ENCODE measurements at places on chromosomes 7 and 10.

DNA sequence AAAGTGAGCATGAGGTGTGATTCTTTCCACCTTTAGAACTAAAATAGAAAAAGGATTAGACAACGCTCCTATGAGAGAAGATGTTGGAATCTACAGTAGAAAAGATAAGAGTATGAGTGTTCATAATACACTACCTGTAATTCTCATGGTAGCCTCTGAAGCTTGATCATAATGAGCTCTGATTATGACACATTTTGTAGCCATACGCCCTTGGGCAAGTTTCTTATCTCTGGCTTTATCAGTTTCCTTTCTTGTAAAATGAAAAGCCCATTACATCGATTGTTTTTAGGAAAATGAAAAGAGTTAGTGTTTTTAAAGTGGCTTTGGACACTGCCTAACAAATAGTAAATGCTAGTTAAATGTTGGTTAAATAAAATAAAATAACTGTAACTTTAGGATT, 22.4 kb upstream of the PRSS58 start:
- no peak for DNase-seq

- no peak for DNase-seq
Measured at GRCh38 chr10:132117636-132118190, 52.0 kb downstream of the JAKMIP3 start.

DNA sequence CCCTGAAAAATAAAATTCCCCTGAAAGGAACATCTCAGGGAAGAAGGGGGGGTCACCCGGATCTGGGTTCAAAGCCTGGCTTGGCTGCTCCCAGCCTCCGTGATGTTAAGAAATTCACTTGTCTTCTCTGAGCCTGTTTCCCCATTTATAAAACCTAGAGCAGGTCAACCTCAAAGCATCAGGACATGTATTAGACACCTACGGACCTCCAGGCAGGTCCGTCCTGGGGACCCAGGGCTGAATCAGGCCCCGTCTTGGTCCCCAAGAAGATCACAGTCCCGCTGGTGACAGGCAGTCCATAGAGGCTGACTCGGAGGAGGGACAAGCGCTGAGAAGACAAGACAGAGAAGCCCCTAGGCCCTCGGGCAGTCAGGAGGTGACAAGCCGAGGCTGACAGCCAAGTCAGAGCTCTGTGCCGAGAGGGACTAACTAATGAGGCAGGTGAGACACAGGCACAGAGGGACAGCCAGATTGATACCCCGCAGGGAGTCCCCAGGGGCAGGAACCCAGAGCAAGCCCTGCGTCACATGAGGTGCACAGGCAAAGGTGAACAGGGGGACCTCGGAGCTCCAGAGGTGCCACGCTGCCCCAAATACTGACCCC, 2.9 kb downstream of the MYL10 start:
- no peak for DNase-seq

- no peak for DNase-seq
Measured at GRCh38 chr10:59611048-59611447, 98.6 kb downstream of the SLC16A9 start.

- DNase-seq = no peak
Measured at GRCh38 chr10:46068117-46068516, 22.0 kb upstream of the MSMB start.

- DNase-seq = no peak
Measured at GRCh38 chr7:148978091-148978490, 50.2 kb downstream of the PDIA4 start.

- no peak for DNase-seq
Measured at GRCh38 chr10:48533951-48534720, 70.7 kb downstream of the ARHGAP22 start.

DNA sequence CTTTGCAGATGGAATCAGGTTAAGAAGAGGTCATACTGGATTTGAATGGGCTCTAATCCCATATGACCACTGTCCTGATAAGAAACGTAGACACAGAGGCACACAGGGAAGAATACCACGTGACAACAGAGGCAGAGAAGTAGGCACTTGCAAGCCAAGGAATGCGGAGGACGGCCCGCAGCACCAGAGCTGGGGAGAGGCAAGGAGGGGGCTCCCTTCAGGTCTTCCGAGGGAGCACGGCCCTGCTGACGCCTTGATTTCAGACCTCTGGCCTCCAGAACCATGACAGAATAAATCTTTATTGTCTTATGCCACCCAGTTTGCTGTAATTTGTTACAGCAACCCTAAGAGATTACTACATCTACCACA, 44.7 kb upstream of the TMEM213 start:
- no peak for DNase-seq

GRCh38 chr10:80945264-80945880, 407.7 kb downstream of the SH2D4B start:
- no peak for DNase-seq

- DNase-seq = no peak
Measured at GRCh38 chr7:92460109-92460508, 12.8 kb downstream of the GATAD1 start.

DNA sequence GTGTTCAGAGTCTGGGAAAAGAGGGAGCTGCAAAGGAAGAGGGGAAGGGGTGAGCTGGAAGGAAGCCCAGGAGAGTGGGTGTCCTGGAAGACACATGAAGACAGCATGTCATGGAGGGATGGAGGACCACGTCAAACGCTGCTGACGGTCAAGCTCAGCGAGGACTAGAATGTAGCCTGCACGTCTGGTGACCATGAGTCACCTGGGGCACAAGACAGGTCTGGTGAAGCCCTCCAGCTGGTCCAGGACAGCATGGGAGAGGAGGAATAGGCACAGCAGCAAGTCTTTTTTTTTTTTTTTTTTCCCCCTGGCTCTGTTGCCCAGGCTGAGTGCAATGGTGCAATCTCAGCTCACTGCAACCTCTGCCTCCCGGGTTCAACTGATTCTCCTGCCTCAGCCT, 19.6 kb upstream of the AMZ1 start:
- no peak for DNase-seq

DNA sequence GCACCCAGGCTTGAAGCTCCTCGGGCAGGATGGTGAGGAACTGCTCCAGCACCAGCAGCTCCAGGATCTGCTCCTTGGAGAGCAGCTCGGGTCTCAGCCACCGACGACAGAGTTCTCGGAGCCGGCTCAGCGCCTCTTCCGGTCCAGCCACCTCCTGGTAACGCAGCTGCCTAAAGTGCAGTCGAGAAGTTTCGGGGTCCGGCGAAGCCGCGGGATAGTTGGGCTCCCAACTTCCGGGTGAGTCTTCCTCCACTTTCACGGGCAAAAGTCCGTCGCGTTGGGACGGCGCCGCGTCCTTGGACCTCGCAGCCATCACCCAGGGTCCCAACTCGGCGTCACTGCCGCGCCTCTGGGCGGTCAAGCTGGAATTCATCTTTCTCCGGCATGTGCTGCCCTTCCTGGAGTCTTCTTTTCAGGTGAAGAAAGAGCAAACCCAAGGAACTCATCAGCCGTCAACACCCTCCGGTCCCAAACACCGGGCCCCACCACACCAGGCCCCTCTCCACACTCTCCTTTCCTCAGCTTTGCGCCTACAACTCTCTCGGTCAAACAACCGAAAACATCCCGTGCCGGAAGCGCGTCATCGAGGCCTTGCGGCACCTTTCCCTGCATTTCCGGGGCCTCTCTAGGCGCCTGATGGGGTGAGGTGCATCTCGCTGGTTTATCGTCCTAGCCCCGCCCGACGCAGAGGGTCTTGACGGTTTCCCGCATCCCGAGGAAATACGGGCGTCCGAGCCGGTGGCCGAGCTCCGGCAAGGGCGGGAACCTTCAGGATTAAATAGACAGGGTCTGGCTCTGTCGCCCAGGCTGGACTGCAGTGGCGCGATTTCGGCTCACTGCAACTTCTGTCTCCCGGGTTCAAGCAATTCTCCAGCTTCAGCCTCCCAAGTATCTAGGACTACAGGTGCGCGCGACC, at the start of gene ZNF394:
Gene ZNF394, minus strand, starts transcription at position 561 of the 916 bp plus-strand sequence. Its CDS starts 188 bp downstream, at position 373.
- DNase-seq = peak; percentile 95

DNA sequence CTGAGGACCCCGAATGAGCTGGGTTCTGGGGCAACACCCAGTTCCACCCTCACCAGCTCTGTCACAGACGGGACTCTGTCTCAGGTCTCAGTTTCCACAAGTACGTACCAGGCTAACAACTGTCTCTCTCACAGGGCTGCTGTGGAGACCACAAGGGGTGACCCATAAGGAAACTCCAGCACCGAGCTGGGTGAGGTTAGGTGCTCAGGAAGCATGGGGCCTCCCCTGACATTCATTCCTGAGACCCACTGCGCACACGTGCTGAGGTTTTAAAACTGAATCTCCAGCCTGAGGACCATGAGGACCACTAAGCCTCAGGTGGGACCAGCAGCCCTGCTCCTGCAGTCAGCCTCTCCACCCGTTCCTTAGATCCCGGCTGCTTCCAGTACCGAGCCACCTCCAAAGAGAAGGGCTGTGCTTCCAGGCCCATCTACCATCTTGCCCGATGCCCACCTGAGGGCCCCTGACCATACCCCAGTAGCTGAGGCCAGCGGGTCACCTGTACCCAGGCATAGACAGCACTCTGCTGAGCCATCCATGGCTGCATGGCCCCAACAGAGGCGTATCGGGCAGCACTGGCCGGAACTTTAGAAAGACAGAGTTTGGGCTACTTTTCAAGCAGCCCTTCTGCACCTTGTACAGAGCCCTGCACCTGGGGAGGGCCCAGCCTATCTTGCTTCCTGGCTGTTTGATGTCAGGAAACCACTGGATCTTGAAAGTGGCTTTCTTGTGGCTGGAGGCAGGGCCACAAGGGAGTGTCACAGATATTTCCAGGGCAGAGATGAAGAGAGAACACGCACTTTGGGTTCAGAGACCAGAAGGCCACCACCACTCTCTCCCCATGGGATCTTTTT, 18.7 kb downstream of the HSPA12A start:
- DNase-seq = peak; percentile 82

DNA sequence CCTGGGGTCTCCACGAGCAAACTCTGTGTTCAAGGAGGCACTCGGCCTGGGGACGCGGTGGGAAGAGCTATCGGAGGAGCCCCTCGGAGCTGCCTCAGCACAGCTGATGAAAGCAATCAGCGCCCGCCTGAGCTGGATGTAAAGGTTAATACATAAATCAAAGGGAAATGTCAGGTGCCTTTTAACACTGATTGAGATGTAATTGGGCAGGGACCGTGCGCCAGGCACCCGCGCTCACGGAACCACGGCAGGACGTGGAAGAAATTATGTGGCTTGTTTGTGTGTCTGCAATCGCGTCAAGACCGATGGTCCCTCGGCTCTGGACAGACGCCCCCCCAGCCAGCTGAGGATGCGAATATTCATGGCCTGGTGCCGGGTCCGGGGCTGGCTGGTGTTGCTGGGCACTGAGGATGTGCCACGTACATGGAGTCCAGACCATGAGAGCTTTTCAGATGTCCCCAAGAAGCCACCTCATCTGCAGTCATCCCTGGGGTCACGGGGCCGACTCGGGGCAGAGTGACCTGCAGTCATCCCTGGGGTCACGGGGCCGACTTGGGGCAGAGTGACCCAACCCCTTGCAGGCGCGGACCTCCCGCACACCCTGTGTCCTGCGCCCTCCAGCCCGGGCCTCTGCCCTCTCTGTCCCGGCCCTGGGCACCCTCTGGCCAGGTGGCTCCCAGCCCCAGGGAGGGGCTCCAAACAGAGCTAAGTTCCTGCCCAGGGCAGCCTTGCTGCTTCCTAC, 15.6 kb downstream of the FOXL3 start:
- no peak for DNase-seq

DNA sequence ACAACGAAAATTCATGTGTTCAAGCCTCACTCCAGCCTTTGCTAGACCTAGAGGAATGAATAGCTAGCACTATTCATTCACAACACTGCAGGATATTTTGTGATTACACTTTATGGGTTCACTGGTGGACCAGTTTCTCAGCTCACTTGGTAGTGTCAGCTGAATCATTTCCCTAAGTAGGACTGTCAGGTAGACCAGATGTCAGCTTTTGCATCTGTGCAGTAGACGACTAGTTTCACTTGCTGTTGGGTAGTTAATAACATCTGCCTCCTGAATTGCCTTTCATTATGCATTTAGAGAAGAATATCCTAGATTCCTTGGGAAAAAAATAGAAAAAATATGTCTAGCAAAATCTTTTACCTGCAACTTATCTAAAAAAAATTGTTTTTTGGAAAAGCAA, 296.4 kb downstream of the ADARB2 start:
- DNase-seq = no peak

GRCh38 chr10:94443549-94443948, 41.2 kb downstream of the TBC1D12 start:
- DNase-seq = no peak

DNA sequence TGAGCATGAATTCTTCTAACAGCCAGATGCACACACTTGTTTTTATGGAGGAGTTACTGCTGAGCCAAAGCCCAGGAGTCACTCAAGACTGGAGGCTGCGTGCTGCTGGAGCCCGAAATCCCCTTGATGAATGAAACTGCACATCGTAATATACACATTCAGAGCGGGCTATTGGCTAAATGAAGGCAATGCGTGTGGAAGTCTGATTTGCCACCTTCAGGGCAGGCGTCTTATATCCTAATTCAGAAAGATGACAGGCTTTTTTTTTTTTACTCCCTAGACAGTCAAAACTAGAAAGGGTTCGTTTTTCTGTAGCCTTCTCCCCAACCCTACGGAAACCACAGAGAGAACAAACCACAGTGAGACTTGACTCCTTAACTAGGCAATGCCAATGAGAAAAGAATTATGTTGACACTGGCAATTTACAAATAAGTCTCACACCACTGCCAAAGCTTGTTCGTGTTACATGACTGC, 227.2 kb upstream of the KLF14 start:
- DNase-seq = peak; percentile 90

DNA sequence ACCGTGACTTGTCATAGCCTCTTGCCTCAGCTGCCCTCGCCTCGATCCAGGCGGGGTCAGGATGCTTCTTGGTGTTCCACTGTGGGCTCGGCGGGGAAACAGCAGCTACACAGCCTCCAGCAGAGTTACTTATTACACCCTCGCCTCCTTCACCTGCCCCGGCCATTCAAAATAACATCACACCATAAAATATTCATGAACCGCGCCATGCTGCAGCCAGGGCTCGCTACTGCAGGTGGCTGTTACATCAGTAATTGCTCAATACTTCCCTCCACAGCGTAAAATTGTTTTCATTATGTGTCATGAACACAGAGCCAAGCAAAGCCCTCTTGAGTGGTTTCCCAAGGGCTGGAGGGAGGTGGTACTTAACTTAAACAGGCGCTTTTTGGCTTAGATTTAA, 241.5 kb upstream of the SP8 start:
- no peak for DNase-seq

DNA sequence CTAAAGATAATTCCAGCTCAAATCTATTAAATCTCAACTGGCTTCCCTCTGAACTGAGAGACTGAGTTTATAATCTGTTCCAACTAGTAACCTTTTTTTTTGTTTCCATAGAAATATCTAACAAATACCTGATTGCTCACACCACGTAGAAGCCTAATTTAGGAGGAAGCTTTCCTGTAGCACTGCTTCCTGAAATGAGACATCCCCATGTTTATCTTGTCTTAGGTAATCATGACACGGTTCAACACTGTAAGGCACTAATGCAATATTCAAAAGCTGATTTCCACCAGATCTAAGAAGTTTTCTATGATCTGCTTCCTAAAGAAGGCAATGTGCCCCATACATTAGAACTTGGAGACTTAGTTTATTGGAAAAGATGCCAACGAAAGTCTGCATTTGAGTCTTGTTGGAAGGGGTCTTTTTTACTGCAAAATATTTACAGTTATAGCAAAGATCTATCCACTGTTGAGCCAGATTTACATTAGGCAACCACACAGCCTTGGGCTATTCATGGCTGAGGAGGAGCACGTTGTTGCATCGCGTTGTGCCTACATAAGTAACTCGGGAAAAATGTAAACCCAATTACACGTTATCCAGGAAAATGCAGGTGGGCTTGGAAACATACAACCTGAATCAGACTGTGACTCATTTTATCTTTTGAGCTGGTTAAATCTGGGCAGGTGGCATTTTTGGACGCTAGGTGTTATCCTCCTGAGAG, 66.3 kb downstream of the VIPR2 start:
- no peak for DNase-seq

Data from activated CD8-positive, alpha-beta T cell treated with anti-CD3 and anti-CD28 coated beads, Interleukin-2, amount 10 ng/mL, durations not matched to agents 7 days and 5 days (primary cell).